Psoas muscle (tissue), 8 donors: ENCODE measurements at places on chromosomes 1 and 21. TPM values are rescaled to one million over a fixed set of nuclear protein-coding genes. Genes with fewer than 3 reads are reported as not detected.
A peak's percentile ranks its signal among the peaks of the same experiment; 100 is the strongest.

GRCh38 chr1:89973471-89974127 is 21.3 kb upstream of the ZNF326 start:
- no peak overlapping the region for H3K27ac ChIP-seq
- no peaks in the 10 kb centered on the region for H3K4me1 ChIP-seq
- no peak overlapping the region for H3K4me3 ChIP-seq
- H3K27me3 ChIP-seq = no peaks in the 10 kb centered on the region
- DNase-seq = no peak

- no peaks in the 10 kb centered on the region for H3K36me3 ChIP-seq
- no peaks in the 10 kb centered on the region for H3K27me3 ChIP-seq
Measured at GRCh38 chr1:74357150-74357549, 122.0 kb downstream of the TNNI3K start.

DNA sequence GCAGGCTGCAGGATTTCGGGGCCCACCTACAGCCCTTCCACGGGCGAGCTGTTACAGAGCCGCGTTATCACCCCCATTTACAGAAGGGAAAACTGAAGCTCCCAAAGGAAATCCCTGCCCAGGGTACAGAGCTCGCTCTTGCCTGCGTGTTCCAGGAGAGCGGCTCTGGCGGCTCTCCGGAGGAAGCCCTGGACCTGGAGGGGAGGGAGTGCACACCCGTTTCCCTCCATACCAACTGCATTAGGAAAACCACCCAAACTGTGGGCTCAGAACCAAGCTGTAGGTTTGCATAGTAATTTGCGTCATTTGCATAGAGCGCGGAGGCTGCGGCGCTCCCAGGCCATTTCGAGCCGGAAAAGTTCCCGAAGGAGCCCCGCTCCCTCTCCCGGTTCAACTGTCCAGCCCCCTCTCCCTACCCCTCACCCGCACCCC is 24.7 kb upstream of the ADGRB2 start:
- H3K27ac ChIP-seq = peak overlapping the region; percentile 56
- H3K36me3 ChIP-seq = no peaks in the 10 kb centered on the region
- no peak for DNase-seq
- H3K4me1 ChIP-seq = peaks cover 4% of the 10 kb centered on the region
- peak overlapping the region; percentile 78 for H3K4me3 ChIP-seq

GRCh38 chr1:165844114-165844798 is 16.8 kb downstream of the UCK2 start:
- no peak overlapping the region for H3K27ac ChIP-seq
- no peak for DNase-seq
- peaks cover 43% of the 10 kb centered on the region for H3K4me1 ChIP-seq
- H3K27me3 ChIP-seq = no peaks in the 10 kb centered on the region

DNA sequence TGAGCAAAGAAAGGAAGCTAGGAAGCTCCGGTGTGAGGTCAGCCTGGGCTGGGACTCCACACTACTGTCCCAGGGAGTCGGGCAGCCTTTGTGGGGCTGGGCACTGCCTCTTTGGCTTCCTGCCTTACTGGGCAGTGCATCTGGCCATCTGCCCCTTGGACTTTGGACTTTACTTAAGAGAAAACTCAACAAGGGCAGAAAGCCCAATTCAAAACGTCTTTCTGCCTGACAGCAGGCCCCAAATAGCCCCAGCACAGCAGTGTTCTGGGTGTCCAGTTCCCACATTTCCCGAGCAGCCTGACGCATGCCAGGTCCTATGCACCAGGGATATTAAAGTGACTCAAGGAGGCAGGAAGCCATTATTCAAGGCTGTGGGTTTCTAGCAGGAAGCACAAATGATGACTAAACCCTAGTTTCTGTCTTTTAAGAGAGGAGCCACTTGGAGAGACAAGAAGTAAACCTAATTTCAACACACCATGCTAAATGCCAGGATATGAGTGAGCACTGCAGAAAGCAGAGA is 37.9 kb upstream of the EDEM3 start:
- peak overlapping the region; percentile 31 for H3K4me3 ChIP-seq
- H3K27ac ChIP-seq = peak overlapping the region; percentile 96
- DNase-seq = peak; percentile 86

DNA sequence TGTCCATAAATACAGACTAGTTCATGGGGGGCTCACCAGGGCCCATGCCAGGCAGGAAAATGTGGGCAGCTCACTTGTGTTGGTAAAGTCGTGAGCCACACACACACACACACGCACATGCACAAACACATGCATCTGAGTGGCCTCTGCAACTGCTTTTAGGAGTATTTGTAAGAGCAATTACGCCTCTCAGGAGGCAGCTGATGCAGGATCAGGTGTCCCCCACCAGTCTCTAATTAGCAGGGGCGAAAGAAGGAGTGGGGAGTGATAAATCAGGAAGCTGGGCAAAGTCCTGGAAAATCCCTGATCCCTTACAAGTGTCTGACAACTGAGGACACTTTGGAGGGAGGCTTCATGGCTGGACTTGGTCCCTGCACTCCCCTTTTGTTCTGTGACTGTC is 5.7 kb upstream of the IVL start:
- no peaks in the 10 kb centered on the region for H3K4me1 ChIP-seq
- no peak overlapping the region for H3K4me3 ChIP-seq
- H3K27me3 ChIP-seq = peaks cover 5% of the 10 kb centered on the region
- DNase-seq = no peak
- no peak overlapping the region for H3K27ac ChIP-seq
- H3K36me3 ChIP-seq = no peaks in the 10 kb centered on the region

DNA sequence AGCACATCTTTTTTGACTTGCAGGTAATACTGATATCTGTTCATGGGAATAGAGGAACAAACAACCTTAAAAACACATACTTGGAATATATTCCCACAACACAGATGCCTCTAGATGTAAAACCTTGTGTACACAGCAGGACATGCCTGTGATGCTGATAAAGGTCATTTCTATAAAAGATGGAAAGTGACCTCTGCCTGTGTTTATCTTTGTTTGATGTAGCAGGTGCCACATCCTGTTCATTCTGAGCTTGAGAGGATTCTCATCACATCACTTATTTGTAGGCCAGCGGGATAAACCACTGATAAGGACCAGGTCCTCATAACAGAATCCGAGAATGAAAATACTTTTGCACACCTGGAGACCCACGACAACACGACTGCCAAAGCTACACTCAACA is 133.7 kb downstream of the SMYD2 start:
- no peak overlapping the region for H3K4me3 ChIP-seq
- no peak overlapping the region for H3K27ac ChIP-seq
- DNase-seq = no peak
- H3K36me3 ChIP-seq = peaks cover 2% of the 10 kb centered on the region
- H3K4me1 ChIP-seq = peaks cover 48% of the 10 kb centered on the region

- DNase-seq = no peak
- no peaks in the 10 kb centered on the region for H3K4me1 ChIP-seq
- H3K27ac ChIP-seq = no peak overlapping the region
- peaks cover under 1% of the 10 kb centered on the region for H3K27me3 ChIP-seq
- H3K36me3 ChIP-seq = no peaks in the 10 kb centered on the region
- H3K4me3 ChIP-seq = no peak overlapping the region
Measured at GRCh38 chr1:169692756-169693460, 18.5 kb downstream of the SELL start.

DNA sequence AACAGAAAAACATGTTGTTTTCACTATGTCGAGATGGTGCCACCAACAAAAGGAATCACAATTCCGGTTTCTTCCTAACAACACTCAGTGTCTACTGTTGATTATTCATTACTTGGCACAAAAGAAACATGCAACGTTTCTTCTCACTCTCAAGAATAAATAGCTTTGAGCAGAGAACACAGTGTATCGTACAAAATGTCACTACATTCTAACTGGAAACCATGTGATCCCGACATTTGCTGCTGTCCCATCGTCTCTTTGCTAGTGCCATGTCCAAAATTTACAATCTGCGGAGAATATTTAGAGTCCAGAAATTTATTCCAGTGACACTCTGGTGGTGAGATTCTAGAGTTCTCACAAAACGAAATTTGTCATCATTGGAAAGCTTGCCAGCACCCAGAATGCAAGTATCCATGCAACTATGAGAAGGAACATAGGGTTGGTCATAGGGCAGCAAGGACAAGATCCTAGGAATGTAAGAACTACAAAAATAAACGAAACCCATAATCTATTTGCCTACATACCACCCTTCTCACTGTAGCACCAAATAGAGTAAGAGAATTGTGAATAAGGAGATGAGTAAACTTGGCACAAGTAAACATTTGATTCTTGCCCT is 505.1 kb downstream of the LTN1 start:
- DNase-seq = no peak
- H3K27ac ChIP-seq = no peak overlapping the region
- no peaks in the 10 kb centered on the region for H3K36me3 ChIP-seq
- no peaks in the 10 kb centered on the region for H3K4me1 ChIP-seq
- no peak overlapping the region for H3K4me3 ChIP-seq

- DNase-seq = no peak
- no peaks in the 10 kb centered on the region for H3K36me3 ChIP-seq
Measured at GRCh38 chr21:37560385-37560784, 193.8 kb downstream of the DYRK1A start.

DNA sequence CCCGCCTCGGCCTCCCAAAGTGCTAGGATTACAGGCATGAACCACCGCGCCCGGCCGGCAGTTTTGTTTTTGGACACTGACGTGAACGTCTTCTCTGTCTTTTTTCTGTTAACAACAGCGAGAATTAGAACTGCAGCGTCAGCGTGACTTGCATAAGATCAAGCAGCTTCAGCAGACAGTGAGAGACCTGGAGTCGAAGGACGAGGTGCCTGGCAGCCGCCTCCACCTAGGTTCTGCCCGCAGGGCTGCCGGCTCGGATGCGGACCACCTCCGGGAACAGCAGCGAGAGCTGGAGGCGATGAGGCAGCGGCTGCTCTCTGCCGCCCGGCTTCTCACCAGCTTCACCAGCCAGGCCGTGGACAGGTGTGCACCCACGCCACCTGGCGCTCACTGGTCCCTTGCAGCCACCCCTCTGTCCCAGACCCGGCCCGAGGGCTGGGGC is 22.9 kb upstream of the DIP2A start:
- no peak overlapping the region for H3K27ac ChIP-seq
- no peaks in the 10 kb centered on the region for H3K27me3 ChIP-seq
- peaks cover 10% of the 10 kb centered on the region for H3K36me3 ChIP-seq
- H3K4me3 ChIP-seq = no peak overlapping the region

GRCh38 chr1:222373216-222373615 is 174.7 kb downstream of the HHIPL2 start:
- no peak overlapping the region for H3K4me3 ChIP-seq
- no peaks in the 10 kb centered on the region for H3K4me1 ChIP-seq
- H3K36me3 ChIP-seq = no peaks in the 10 kb centered on the region
- no peaks in the 10 kb centered on the region for H3K27me3 ChIP-seq

- H3K36me3 ChIP-seq = no peaks in the 10 kb centered on the region
- no peaks in the 10 kb centered on the region for H3K4me1 ChIP-seq
- H3K27me3 ChIP-seq = no peaks in the 10 kb centered on the region
- H3K4me3 ChIP-seq = no peak overlapping the region
- H3K27ac ChIP-seq = no peak overlapping the region
Measured at GRCh38 chr1:232635778-232636356, 5.9 kb upstream of the SIPA1L2 start.

DNA sequence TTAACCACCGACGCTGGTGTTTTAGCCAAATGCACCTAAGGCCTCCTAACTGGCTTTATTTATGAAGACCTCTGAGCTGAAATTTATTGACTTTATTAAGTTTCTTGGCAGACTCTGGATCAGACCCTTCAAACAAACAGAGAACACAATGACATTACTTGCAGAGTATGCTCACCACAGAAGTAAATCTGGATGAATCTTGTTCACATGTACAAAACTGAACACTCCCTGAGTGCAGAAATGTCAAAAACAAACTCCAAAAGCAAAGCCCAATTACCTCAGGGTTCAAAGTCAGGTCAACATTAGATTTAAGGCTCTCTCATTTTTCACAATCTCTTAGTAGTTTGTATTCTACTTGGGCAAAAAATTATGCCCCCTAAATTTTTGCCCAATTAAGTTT is 218.6 kb downstream of the SLC45A1 start:
- peaks cover 9% of the 10 kb centered on the region for H3K4me1 ChIP-seq
- no peaks in the 10 kb centered on the region for H3K27me3 ChIP-seq
- DNase-seq = no peak
- H3K4me3 ChIP-seq = no peak overlapping the region
- H3K27ac ChIP-seq = no peak overlapping the region

GRCh38 chr1:89994231-89994804 is 592 bp upstream of the ZNF326 start:
- peak; percentile 63 for DNase-seq
- peak overlapping the region; percentile 89 for H3K4me3 ChIP-seq
- no peaks in the 10 kb centered on the region for H3K27me3 ChIP-seq
- H3K27ac ChIP-seq = peak overlapping the region; percentile 95

- no peaks in the 10 kb centered on the region for H3K27me3 ChIP-seq
- no peaks in the 10 kb centered on the region for H3K36me3 ChIP-seq
- DNase-seq = no peak
- no peak overlapping the region for H3K4me3 ChIP-seq
- no peaks in the 10 kb centered on the region for H3K4me1 ChIP-seq
Measured at GRCh38 chr1:40599926-40600325, 65.6 kb downstream of the RIMS3 start.

- no peak for DNase-seq
- H3K4me3 ChIP-seq = no peak overlapping the region
- no peaks in the 10 kb centered on the region for H3K36me3 ChIP-seq
Measured at GRCh38 chr1:174189428-174190062, 30.2 kb downstream of the RABGAP1L start.

GRCh38 chr1:93471284-93471683 is 23.4 kb downstream of the FNBP1L start:
- no peaks in the 10 kb centered on the region for H3K36me3 ChIP-seq
- H3K27ac ChIP-seq = no peak overlapping the region
- DNase-seq = no peak

DNA sequence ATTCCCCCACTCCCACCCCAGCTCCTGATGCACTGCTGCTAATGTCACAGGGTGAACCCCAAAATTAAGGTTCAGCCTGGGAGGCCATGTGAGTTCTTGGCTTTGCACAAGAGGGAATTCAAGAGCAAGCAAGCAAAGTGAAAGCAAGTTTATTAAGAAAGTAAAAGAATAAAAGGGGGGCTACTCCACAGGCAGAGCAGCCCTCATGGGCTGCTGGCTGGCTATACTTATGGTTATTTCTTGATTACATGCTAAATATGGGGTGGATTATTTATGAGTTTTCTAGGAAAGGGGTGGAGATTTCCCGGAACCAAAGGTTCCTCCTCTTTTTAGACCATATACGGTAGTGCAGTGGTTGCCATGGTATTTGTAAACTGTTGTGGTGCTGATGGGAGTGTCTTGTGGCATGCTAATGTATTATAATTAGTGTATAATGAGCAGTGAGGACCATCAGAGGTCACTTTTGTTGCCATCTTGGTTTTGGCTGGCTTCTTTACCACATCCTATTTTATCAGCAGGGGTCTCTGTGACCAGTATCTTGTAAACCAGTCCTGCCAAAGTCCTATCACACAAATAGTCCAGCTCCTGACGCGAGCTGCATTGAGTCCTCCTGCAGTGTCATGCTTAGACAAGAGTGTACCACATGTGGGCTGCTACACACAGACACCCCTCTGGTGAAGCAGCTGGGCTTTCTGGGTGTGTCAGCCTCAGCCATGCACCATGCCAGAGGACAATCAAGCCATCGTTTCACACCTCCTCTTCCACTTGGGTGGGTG is 46.4 kb upstream of the CSF1 start:
- no peaks in the 10 kb centered on the region for H3K36me3 ChIP-seq
- no peak overlapping the region for H3K4me3 ChIP-seq
- DNase-seq = no peak
- H3K4me1 ChIP-seq = no peaks in the 10 kb centered on the region
- H3K27me3 ChIP-seq = no peaks in the 10 kb centered on the region

The MARK1 gene
- polyA plus RNA-seq = 0.81 TPM

The ARMH1 gene
- 0.74 TPM for polyA plus RNA-seq

The CD164L2 gene
- not detected for polyA plus RNA-seq

The ATP6V1G3 gene
- polyA plus RNA-seq = not detected

The CD1C gene
- polyA plus RNA-seq = 0.09 TPM

The LDLRAD1 gene
- not detected for polyA plus RNA-seq

The CELA3A gene
- polyA plus RNA-seq = not detected

The SLX9 gene
- 69.2 TPM for polyA plus RNA-seq

The CD84 gene
- 0.13 TPM for polyA plus RNA-seq

The MKNK1 gene
- polyA plus RNA-seq = 52.6 TPM

The CFAP74 gene
- polyA plus RNA-seq = 0.05 TPM
